8988T (cell line): ENCODE measurements at places on chromosomes 12 and 14.

- DNase-seq = no peak
Observed at GRCh38 chr12:4807116-4807783, 87.0 kb downstream of the GALNT8 start.

- no peak for DNase-seq
Observed at GRCh38 chr12:109718390-109718789, 4.8 kb downstream of the FAM222A start.

DNA sequence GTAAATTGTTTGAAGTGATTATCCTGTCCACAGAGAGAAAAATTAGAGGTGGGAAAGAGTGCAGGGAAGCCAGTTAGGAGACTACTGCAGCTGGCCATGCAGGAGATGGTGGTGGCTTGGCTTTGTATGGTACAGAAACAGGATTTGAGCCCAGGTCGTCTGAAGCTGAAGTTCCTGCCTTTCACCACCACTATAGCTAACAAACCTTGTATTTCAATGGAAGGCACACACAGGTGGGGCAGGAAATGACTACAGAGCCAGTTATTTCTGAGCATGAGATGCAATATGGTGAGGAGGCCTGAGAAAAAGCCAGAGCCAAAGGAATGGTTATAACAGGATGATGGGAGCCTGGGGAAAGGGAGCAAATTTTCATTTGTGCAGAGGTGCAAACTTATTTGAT lies 103.9 kb downstream of the BTG1 start:
- peak; percentile 13 for DNase-seq

GRCh38 chr14:99192830-99193229 lies 79.2 kb downstream of the BCL11B start:
- no peak for DNase-seq

- no peak for DNase-seq
Observed at GRCh38 chr14:24889843-24890242, 160.1 kb downstream of the STXBP6 start.

- DNase-seq = peak; percentile 57
Observed at GRCh38 chr14:96038920-96039632, at the start of gene C14orf132. Gene C14orf132, plus strand, starts transcription at chr14:96039362. Its CDS starts 139 bp downstream, at chr14:96039501.

DNA sequence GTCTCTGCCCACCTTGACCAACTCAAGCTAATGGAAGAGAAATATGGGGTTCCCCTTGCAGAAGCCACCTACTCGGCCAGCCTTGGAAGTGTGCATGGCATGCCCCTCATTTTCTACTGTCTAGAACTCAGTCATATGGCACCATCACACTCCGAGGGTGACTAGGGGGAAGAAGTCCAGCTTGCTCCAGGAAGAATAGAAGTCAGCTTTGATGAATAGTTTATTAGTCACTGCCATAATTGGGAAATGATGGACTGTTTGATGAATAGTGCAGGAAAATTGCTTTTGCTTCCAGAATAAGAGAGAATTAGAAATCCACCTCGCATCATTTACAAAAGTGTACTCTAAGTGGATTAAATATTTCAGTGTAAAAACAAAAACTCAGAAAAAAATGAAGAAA lies 1030.6 kb downstream of the VRK1 start:
- no peak for DNase-seq

DNA sequence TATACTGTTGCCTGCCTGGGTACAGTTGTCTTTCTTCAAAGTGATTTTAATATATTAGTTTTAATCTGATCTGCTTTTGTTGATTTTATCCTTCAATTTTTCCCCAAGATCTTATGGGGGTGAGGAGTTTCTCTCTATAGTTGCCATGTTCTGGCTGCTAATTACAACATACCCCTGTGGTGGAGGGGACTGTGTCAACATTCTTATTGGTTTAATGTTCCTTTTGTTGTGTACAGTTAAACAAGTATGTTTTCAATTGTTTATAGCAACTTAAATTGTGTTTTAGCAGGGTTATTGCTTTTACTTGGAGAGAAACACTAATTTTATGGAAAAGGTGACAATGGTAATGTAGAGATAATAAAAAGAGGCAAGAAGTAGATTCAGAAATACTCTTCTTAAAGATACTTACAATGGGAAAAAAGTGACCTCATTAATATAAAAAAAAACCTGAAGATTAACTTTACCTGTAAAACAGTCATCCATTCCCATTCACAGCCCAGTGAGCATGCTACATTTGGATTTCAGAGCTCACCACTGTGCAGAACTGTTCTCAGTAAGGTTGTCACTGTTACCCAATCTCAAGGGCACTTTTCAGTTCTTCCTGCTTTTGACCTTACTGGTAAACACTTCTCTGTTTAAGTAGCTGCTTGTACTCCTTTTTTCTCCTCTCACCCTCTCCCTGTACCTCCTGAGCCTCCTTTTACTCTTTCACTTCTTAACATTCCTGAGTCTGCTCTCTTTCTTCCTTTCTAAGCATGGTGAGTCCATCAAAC lies 8.1 kb upstream of the LRRK2 start:
- no peak for DNase-seq

- DNase-seq = no peak
Observed at GRCh38 chr12:97797473-97797872, 334.9 kb downstream of the RMST start.

DNA sequence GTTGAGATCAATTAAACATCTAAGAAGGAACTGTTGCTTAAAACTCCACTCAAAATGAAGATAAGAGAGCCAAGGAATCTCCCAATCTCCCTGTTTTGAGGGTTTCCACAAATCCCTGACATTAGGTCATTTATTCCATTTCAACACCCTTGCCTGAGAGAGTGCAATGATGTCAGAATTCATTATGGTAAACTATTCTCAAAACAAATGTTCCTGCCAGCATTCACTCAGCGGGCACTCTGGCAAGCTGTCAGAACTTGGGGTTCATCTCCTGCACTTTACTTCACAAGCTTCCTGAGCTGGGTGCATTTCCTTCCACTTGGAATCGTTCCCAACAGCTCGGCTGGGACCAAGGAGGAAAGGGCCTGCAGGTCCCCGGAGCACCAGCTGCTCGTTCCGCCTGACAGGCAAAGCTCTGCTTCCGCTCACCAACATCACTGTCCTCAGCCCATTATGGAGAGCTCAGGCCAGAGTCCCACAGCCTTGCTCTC lies 117.8 kb downstream of the TTC7B start:
- DNase-seq = no peak

- no peak for DNase-seq
Observed at GRCh38 chr12:46773586-46774321, 52.0 kb downstream of the SLC38A4 start.

GRCh38 chr12:6307529-6307928 lies 3.0 kb upstream of the PLEKHG6 start:
- peak; percentile 1 for DNase-seq

DNA sequence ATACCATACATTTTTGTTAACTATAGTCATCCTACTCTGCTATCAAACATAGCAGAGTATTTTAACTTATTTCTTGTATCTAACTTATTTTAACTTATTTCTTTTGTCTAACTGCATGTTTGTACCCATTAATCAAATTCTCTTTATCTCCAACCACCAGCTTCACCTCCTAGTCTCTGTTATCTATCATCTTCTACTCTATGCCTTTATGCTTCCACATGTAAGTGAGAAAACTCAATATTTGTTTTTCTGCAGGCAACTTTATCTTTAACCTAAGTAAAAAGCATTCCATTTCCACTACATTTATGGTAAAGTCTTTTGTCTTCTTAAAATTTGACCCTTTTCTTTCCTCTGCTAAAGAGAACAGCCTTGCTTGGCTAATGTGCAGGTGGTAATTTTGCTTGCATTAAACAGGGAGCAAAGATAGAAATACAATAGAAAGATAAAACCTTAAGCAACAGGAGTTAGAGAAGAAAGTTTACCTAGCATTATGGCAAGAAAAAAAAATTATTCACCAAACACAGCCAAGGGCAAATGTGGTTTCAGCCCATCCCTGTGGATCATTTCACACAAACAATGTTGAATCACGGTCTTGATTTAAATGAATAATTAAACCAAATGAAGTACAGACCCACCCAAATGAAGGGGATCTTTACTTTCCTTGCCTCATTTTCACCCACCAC lies 110.9 kb upstream of the TSPAN8 start:
- DNase-seq = no peak

- no peak for DNase-seq
Observed at GRCh38 chr12:1343422-1343821, 251.0 kb downstream of the FBXL14 start.

- no peak for DNase-seq
Observed at GRCh38 chr14:78341827-78342389, 171.7 kb downstream of the NRXN3 start.

DNA sequence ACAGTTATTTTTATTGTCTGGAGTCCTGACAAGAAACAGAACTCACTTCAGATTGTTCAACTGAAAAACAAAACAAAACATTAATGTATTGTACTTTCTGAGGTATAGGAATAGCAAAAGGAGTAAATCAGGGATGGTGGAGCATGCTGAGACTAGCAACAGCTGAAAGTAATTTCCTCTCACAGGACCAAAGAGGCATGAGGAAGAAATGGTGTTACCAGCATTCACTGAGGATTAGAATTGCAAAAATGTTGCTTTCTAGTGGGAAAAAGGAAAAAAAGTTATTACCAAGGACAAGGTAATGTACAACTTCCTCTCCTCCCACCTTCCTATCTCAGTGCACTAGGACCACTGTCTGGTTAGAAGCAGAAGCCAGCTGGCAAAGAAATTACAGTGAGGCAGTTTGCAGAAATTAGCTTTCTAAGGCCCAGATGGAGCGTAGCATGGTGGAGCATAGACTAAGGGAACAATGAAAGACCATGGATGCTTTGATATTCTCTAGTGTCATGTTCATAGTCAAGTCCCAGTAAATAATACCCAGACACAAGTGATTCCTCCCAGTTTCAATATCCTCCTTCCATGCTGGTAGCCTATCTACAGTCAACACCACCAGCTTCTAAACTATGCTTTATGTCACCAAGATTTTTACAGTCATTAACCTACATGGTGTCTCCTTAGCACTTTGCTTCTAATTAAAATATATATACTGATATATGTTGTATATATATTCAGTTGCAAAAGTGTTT lies 133.7 kb upstream of the DCN start:
- no peak for DNase-seq

DNA sequence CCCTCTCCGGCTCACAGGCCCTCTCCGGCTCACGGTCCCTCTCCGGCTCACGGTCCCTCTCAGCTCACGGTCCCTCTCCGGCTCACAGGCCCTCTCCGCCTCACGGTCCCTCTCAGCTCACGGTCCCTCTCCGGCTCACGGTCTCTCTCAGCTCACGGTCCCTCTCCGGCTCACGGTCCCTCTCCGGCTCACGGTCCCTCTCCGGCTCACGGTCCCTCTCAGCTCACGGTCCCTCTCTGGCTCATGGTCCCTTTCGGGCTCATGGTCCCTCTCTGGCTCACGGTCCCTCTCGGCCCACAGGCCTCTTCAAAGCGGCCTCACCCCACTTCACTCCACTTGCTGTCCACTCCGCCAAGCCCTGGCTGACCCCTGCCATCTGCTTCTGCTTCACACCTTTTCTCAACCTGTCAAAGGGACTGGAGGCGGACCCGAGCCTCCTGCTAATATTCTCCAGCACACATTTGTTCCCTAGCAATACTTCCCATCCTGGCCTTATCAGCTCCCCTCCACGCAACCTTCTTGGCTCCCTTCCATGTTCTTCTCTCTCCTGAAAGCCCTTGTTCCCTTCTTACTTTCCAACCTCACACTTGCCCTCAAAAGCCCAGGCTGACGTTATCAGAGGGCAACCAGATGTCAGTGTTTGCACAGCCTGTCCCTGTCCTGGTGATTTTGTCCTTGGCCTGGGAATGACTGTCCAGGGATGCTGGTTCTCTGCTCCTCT lies 176.7 kb downstream of the CALM1 start:
- DNase-seq = no peak

DNA sequence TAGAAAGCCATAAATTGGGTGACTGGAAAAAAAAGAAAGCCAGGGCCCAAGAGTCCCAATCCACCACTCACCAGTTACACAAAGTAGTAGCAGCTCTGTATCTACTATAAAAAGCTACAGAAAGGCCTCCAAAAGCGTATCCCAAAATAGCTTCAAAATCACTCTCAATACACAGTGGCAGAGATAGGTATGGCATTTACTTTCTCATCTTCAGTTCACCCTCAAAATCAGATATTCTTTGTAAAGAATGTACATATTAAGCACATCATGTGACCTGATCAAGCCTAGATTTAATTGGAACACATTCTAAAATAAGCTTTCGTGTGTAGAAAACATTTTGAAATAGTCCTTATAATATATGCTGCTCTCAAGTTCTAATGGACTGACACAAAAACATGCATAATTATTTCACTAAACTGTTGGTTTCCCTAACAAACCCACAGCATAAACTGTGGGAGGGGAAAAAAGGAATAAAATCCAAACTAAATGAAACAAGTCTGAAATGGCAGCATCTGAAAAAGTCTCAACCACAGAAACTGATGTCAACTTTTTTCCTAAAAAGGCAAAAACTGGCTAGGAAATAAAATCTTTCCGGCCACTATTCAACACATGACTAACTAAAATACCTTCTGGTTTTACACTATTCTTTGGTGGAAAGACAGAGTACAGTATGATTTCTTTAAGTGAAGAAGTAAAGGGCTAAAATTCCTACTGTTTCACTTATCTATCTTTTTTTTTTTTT lies 25.9 kb downstream of the UBE2N start:
- no peak for DNase-seq

DNA sequence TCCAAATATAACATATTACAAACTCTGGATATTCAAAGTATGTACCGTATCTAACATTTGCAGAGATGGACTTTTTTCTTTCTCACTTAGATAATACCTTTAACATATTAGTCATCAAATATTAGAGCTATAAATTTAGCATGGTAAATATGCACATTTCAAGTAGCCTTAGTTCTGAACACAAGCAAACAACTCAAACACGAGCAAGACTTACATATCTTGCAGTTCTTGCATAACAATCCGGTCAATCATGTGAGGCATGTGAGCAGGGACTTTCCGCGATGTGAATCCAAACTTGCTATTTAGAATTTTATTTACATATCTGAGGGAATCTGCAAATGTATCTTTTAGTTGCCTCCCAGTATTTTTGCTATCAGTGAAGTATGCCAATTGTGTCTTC lies 22.1 kb upstream of the SYCP3 start:
- DNase-seq = no peak

DNA sequence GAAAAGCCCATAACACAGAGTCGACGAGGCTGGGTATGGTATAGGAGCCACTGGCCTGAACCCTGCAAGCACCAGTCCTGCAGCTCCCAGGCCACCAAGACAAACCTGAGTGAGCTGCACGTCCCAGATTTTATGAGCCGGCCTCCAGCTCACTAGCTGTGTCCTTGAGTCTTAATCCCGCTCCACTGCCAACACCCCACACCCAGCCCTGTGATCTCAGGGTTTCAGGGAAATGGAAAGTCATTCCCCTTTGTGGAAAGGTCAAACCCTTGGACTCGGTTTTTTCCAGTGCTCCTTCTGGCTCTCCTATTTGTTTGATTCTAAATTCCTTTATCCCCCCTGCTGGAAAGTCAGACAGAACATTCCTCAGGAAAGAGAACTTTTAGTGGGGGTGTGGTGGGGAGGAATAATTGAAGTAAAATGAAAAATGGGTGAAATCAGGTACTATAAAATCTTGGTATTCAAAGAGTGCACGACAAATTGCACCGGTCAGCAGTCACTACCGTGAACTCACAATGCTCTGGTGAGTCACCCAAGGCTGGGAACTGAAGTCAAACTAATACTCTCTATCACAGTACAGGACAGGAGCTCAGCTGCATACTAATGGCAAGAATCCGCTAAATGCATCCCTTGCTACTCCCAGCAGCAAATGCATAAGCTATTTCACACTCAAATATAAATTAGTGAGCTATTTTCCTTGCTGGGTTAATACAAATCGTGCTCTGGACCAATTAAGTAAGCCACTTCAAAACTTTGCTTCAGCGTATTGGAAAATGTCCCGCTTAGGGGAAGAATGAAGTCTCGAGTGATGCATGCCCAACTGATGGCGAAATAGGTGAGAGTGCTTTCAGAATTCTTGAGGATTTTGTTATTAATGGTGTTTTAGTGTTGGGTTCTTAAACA lies 9.0 kb downstream of the PITPNM2 start:
- no peak for DNase-seq

- no peak for DNase-seq
Observed at GRCh38 chr12:128259556-128260070, 7.4 kb upstream of the TMEM132C start.
